Activated CD4-positive, alpha-beta memory T cell treated with anti-CD3 and anti-CD28 coated beads for 36 hours (primary cell): ENCODE measurements at places on chromosomes 2 and 18. TPM values are rescaled to one million over a fixed set of nuclear protein-coding genes. Genes with fewer than 3 reads are reported as not detected.

The TRABD2A gene
- total RNA-seq, result 29.6 TPM

The ALPI gene
- not detected for total RNA-seq

The MAP3K2 gene
- 33.4 TPM for total RNA-seq

The NOSTRIN gene
- total RNA-seq, result not detected

The CXCR1 gene
- total RNA-seq, result not detected

The CRYGC gene
- total RNA-seq, result not detected

DNA sequence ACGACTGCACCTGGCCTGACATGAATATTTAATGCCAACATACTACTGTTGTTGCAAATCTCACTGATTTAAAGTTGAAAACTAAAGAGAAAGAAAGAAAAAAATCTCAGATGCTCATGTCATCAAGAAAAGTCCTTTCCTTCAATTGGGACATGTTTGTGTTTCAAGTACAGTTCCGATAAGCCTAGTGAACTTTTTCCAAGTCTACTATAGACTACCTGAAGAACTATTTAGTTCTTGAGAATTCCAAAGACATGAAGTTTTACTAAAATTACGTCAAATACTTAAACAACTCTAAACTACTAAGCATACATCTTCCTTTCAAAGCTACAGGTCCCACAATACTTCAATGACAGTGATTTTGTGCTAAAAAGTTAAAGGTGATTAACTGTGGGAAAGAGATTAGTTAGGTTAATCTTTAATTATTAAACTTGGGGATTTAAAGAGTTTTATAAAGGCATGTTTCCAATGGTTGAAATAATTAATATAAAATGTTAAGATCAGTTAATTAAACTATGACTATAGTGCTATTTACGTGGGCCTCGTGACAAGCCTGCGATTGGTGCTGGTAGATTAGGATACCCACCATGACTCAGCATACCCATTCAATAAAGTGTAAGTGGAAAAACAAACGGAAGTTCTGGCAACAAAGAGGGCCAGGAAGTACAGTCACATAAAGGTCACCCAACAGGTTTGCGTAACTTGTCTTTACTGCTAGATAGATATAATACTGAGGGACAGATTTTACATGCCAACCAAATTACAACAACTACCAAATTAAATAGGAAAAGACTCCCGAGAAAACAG, 55.5 kb downstream of the SEPTIN10 start:
- DNase-seq, result no peak

- no peak for DNase-seq
Measured at GRCh38 chr2:41775366-41776025, 272.3 kb upstream of the PKDCC start.

DNA sequence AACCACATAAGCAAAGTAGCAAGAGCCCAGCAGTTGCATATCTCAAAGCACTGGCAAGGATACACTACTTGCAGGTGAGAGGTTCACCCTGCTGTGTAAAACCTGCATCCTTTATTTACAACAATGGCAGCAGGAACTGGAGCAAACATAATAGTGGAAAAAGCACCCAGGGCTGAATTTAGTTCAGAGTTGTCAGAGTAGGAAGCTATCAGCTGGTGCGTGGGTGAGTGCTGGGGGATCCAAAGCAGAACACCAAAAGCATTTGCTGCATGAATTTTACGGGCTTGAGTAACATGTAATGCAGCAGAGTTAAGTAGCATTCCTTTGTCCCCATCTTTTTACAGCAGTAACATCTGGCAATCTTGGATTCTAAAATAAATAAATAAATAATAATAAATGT, 73.5 kb upstream of the SRD5A2 start:
- DNase-seq, result no peak

DNA sequence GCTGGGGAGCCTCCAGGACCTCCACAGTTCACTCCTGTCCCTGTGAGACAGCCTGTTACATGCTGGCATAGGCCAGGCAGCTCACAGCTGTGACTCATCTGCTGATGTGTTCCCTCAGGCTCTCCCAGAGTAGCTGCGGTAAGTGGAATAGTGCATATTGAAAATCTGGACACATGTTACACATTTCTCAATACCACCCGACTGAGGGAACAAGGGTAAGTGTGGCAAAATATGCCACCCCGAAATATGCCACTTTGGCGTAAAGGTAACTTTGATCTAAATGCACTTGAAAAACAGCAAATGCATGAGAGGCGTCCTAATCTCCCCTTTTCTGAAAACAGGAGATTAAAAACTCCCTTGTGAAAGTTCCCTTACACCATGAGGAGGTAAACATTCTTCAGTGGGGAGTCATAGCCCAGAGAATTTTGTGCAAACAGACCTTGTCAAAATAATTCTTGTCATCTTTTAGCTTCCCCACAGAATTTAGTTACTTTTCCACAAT, 557.9 kb downstream of the CCDC85A start:
- no peak for DNase-seq

- DNase-seq, result no peak
Measured at GRCh38 chr2:161480123-161480522, 64.0 kb downstream of the TBR1 start.

GRCh38 chr18:27803957-27804356, 373.0 kb downstream of the CDH2 start:
- DNase-seq, result no peak

- DNase-seq, result no peak
Measured at GRCh38 chr2:59461127-59461526, 1092.3 kb downstream of the BCL11A start.

DNA sequence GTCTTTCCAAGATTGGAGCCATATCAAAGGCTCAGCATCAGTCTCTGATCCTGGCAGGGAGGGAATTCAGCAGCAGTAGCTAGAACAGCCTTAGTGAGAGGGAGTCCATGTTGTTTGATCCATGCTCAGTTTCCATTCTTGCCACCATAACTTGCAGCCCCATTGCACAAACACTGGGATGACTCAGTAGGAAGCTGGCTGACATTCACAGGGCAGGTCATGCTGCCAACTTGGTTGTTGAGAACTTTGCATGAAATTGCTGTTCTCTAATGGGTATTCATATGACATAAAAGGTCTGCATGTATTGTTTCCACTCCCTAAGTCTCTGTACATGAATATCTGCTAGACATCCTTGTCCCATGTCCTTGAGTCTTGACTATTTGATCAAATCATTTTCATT, 29.9 kb upstream of the STAT4 start:
- DNase-seq, result no peak

DNA sequence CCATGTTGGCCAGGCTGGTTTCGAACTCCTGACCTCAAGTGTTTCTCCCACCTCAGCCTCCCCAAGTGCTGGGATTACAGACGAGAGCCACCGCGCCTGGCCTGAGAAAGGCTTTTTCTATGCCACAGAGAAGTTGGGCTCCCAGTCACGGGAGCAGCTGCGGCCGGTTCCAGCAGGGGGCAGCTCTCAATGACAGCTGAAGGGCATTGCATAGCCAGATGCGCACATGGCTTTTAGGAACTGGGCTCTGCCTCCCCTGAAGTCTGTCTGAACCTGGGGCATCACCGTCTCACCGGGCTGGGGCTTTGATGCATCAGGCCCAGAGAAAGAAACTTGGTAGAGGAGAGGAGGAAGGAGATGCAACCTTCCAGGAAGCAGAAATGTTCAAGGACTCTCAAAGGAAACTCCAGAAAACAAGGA, 84.2 kb upstream of the LAPTM4A start:
- DNase-seq, result peak; percentile 59

- DNase-seq, result no peak
Measured at GRCh38 chr2:42659609-42660008, 91.2 kb downstream of the MTA3 start.

DNA sequence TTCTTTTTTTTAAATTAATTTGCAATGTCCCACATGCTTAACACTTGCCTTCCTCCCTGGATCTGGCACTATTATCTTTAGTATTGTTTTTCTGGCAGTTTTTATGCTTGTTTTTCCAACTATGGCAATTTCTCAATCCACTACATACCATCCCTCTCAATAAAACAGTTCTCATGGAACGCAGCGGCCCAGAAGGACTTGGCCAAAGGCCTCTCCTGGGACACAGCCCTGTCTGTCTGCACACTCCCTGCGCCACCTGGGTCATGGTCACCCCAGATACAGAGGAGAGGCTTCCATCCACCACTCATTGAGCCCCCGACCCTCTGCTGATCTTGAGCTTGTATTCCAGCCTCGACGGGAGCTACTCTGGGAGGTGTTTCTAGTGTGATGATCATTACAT, 91.2 kb downstream of the TWIST2 start:
- no peak for DNase-seq

DNA sequence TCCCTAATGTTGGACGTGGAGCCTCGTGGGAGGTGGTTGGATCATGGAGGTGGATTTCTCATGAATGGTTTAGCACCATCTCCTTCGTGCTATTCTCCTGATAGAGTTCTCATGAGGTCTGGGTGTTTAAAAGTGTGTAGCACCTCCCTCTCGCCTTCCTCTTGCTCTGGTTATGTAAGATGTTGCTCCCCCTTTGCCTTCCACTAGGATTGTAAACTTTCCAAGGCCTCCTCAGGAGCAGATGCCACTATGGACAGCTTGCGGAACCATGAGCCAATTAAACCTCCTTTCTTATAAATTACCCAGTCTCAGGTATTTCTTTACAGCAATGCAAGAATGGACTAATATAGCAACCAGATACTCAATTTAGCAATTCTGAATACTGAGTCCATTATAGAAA, 82.4 kb upstream of the PELI1 start:
- DNase-seq, result no peak

DNA sequence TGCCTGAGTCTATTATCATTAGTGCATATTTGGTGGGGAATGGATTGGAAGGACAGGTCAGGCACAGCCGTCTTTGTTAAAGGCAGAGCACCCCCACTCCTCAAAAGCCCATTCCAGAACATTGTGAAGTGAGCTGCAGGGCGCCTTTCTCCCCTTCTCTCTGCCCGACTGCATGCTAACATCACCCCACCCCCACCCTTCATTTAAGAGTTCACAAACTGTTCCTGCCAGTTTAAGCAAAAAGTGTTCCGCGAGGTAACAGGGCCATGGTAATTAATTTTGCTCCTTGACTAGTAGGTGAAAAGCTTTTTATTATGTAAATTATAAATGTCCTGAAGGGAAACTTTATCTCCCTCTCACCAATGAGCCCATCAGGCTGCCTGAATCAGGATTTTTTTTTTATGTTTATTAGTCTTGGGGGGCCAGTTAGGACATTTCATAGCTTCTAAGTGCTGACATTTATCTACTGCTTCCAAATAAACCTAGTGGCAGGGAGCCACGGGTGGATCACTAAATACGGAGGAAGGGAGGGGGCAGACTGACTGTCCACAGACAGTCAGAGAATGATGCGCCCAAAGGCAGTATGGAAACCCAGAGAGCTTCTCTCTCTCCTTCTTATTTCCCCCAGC, 99.4 kb downstream of the FTCDNL1 start:
- no peak for DNase-seq

DNA sequence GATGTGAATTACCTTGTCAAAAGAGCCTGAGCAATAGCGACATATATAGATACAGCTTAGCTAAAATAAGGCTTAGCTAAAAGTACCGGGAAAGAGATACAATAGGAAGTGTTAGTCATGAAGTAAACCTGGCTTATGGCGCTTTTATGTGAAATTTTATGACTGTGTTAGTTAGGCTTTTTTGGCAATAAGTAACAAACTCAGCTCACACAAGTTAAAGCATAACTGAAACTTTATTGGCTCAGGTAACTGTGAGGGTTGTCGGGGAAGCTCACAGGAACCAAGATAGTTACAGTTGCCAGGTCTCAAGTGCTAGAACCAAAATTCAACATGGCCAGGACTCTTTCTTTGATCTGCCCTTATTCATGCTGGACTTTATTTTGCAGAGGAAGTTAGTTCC, 925.0 kb upstream of the GYPC start:
- no peak for DNase-seq

DNA sequence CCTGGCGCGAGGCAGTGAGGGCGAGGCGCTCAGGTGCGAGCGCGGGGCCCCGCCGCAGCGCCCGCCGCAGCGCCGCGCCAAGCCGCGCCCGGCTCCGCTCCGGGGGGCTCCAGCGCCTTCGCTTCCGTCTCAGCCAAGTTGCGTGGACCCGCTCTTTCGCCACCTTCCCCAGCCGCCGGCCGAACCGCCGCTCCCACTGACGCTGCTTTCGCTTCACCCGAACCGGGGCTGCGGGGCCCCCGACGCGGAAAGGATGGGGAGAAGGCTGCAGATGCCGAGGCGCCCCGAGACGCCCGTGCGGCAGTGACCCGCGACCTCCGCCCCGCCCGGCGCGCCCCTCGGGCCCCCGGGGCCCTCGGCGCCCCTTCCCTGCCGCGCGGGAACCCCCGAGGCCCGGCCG, 328 bp upstream of the INHBB start:
- DNase-seq, result no peak

- DNase-seq, result no peak
Measured at GRCh38 chr2:137952586-137953129, 11.6 kb upstream of the HNMT start.

GRCh38 chr2:55114597-55114996, 64.3 kb upstream of the RTN4 start:
- no peak for DNase-seq

- no peak for DNase-seq
Measured at GRCh38 chr2:620004-620403, 57.2 kb downstream of the TMEM18 start.

GRCh38 chr2:47222826-47223554, 67.9 kb upstream of the STPG4 start:
- DNase-seq, result no peak

GRCh38 chr2:196328088-196328680, 156.8 kb upstream of the STK17B start:
- DNase-seq, result no peak

DNA sequence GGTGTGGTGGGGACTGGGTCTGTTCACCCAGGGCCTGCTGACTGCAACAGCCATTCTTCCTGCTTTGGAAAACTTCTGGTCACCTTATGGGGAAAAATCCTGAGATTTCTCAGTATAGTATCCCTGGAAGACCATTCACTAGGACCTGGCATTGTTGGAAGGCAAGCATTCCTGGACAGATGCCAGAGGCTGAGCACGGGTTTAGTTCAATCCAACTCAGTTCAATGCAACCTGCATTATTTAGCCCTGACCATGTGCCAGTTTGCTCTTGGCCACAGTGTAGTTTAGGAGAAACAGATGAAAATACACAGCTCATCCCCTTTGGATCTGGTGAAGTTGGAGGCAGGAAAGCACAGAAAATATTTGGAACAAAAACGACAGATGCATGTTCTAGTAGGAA, 95.9 kb downstream of the LPIN1 start:
- no peak for DNase-seq

DNA sequence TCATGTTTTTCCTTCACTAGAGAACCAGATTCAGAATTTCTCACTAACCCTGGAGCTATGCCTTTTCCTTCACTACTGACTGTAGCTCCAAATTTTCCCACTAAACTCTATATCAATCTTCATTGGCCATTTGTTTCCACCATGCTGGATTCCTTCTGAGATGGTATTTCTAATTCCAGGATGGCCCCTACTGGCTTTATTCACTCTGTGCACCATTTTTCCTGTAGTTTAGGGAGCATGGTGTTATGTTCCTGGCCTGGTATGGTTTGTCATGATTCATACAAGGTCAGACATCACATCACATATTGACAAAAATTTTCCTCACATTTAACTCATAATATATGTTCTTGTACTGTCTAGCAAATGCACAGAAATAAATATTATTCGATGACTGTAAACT, 229.2 kb upstream of the TFPI start:
- DNase-seq, result no peak
